ENCODE measurements at places on chromosomes 3 and 15.

DNA sequence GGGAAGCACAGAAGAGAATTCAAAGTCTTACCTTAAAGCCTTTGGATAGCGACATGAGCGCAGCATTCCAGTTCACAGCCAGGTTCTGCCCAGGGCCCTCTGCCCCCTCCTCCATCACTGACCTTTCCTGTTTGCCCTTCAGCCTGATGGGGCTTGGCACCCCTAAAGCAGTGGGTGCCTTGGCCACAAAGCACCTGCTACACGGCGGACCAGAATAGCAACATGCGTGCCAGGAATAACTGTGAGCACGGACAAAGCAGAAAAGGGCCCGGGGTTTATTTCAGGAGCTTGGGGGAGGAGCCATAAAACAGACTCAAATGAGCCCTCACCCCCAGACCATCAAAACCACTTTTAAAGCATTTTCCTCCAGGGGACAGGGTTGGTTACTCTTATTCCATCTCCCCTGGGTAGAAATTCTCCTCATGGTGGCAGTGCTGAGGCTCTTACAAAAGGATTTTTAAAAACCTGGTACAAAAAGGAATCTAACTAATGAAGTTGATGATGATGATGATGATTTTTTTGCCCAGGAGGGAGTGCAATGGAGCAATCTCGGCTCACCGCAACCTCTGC lies 135.4 kb downstream of the KLF13 start:
- no peak overlapping the region for H3K4me3 ChIP-seq
- H3K27me3 ChIP-seq: peaks cover 16% of the 10 kb centered on the region
- H3K36me3 ChIP-seq: no peaks in the 10 kb centered on the region
- H3K27ac ChIP-seq: no peak overlapping the region

- peaks cover 95% of the 10 kb centered on the region for H3K27me3 ChIP-seq
- no peak overlapping the region for H3K4me3 ChIP-seq
- DNase-seq: no peak
- H3K4me1 ChIP-seq: peaks cover 17% of the 10 kb centered on the region
Observed at GRCh38 chr3:181724192-181724965, 12.7 kb downstream of the SOX2 start.

DNA sequence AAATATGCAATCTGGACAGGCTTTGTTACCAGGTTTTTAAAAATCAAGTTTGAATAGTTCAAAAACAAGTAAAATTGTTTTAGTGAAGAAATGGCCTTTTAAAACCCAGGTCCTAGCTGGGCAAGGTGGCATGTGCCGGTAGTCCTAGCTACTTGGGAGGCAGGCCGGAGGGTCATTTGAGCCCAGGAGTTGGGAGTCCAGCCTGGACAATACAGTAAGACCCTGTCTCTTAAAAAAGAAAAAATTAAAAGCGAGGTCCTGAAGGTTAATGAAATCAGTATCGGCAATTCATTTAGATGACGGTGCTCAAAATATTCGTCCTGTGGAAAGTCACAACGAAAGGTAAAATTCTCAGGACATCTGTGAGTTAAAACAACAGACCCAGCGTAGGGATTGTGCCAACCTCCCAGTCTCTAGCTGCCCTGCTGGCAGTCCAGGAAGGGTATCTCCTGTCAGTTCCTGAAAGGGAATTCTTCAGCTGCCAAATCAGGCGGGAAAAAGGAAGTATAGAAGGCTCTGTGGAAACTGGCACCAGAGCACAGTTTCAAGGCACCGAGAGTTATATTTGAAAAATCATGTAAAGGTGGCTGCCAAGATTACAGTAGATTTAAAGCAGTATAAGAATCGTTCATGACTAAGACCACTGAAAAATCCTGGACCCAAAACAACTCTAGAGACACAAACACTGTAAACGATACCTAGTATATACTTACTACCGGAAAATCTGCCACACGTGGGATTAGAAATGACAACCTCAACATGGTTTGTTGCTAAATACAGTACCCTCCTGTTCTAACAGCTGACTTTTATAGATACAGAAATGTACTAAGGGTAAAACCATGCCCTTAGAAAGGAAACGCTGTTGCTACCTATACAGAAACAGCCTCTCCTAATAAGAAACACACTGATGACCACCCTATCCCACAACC lies 1.2 kb upstream of the ABHD17C start:
- H3K4me1 ChIP-seq: peaks cover 20% of the 10 kb centered on the region
- H3K36me3 ChIP-seq: no peaks in the 10 kb centered on the region
- peaks cover 5% of the 10 kb centered on the region for H3K27me3 ChIP-seq

GRCh38 chr15:51760805-51761204 lies 9.4 kb downstream of the TMOD2 start:
- peaks cover 7% of the 10 kb centered on the region for H3K4me1 ChIP-seq
- no peak for DNase-seq
- no peak overlapping the region for H3K27ac ChIP-seq
- H3K27me3 ChIP-seq: no peaks in the 10 kb centered on the region
- no peak overlapping the region for H3K4me3 ChIP-seq

- H3K36me3 ChIP-seq: no peaks in the 10 kb centered on the region
- DNase-seq: no peak
- H3K27ac ChIP-seq: no peak overlapping the region
- no peaks in the 10 kb centered on the region for H3K4me1 ChIP-seq
Observed at GRCh38 chr3:157045238-157045850, 114.6 kb downstream of the CCNL1 start.

DNA sequence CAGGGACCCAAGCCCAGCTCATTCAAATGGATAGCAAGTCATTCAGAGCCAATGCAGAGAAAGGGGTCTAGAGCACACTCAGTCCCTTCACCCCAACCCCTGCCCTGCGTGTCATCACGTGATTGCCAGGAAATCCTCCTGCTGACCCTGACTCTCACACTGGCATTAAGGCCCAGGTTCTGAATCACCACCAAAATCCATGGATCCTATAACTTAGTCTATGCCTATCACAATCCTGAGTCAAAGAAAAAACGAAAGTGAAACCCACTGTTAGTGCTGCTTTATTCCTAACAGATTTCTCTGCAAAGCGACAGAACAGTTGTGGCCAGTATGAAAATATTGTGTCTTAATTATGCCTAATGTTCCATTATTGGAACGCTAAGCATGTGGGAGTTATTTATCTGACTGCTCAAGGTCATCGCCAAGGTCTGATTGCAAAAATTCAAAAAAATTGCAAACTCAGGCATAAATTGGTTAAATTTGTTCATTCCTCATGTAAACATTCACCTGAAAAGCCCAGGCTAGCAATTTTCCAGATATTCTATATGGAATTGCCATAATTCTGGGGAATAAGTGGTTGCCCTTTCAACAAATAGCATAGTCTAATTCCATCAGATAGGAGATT lies 108.7 kb upstream of the EIF1B start:
- H3K4me3 ChIP-seq: no peak overlapping the region
- DNase-seq: no peak
- no peaks in the 10 kb centered on the region for H3K27me3 ChIP-seq
- no peaks in the 10 kb centered on the region for H3K36me3 ChIP-seq

GRCh38 chr15:85099195-85099803 lies 117.6 kb downstream of the PDE8A start:
- no peaks in the 10 kb centered on the region for H3K27me3 ChIP-seq
- no peak overlapping the region for H3K27ac ChIP-seq
- DNase-seq: no peak
- peaks cover 32% of the 10 kb centered on the region for H3K36me3 ChIP-seq

GRCh38 chr3:159604151-159604581 lies 384.5 kb upstream of the IL12A start:
- DNase-seq: no peak
- H3K27me3 ChIP-seq: no peaks in the 10 kb centered on the region
- no peak overlapping the region for H3K4me3 ChIP-seq
- H3K27ac ChIP-seq: no peak overlapping the region
- no peaks in the 10 kb centered on the region for H3K36me3 ChIP-seq

DNA sequence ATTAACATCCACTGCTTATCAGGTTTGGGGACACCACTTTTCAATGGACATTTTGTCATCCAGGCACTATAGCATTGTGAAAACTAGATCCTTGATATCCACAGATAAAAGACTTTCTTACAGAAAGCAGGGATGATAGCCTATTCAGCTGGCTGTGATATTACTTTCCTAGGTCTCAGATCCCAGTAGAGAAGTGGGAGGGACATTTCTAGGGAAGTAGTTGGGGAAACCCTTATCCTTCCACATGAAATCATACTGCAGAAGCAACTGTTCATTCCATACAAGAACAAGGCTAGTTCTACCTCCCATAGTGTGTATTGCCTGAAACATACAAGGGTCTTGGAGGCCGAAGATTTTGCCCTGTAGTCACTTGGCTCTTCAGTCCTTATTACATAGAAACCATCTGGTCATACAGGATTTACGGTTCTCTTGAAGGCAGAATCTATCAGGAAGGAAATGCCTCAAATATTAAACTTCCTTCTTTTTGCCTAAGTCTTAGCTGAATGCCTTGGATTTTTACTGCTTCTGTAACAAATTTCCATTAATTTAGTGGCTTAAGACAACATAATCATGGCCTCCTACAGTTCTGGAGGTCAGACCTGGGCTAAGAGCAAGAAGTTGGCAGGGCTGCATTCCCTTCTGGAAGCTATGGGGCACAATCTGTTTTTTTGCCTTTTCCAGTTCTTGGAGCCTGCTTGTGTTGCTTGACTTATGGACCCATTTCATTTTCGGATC lies 119.4 kb downstream of the ECT2 start:
- H3K4me3 ChIP-seq: no peak overlapping the region
- H3K36me3 ChIP-seq: no peaks in the 10 kb centered on the region
- peak overlapping the region; percentile 13 for H3K27ac ChIP-seq
- peak; percentile 67 for DNase-seq
- H3K27me3 ChIP-seq: no peaks in the 10 kb centered on the region

DNA sequence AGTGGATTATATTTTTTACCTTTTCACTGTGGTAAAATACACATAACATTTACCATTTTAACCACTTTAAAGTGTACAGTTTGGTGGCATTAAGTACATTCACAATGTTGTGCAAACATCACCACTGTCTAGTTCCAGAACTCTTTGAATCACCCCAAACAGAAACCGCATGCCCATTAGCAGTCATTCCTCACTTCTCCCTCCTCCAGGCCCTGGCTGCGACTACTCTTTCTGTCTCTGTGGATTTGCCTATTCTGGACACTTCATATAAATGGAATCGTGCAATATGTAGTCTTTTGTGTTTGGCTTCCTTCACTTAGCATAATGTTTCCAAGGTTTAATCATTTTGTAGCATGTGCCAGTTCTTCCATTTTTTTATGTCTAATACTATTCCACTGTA lies 409.8 kb downstream of the NTRK3 start:
- H3K27me3 ChIP-seq: no peaks in the 10 kb centered on the region
- no peak overlapping the region for H3K4me3 ChIP-seq
- no peaks in the 10 kb centered on the region for H3K36me3 ChIP-seq
- H3K4me1 ChIP-seq: no peaks in the 10 kb centered on the region

DNA sequence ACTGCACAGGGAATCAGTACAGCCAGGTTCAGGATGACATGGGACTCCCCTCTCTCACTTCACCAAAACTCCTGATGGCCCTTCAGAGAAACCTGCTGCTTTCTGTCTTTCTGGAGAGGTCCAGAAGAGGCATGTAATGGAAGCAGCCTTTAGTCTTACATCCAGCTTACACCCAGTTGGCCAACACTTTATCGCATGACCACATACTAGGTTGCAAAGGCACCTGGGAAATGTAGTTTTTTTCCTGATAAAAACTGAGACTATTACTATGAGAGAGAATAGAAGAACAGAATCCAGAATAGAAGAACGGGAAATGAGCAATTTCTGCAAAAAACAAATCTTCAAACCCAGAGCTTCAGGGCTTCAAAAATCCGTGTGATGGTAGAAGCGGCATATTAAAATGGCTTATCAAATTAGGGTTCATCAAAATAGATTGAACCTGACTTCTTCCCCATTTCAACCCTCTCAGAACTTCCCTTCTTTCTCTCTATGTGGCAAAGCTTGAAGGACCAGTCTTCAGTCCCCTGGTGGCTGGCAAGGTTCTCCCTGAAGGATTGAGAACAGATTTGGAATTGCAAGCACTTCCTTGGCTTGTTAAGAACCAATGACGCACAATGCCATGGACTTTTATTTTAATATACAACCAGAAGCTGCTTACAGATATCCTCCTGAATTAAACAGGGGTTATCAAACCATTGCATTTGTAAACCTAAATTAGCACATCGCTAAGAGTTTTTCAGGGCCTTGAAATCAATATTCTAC lies 34.4 kb downstream of the CORO2B start:
- no peaks in the 10 kb centered on the region for H3K36me3 ChIP-seq
- H3K27me3 ChIP-seq: no peaks in the 10 kb centered on the region
- no peak overlapping the region for H3K4me3 ChIP-seq
- H3K4me1 ChIP-seq: peaks cover 23% of the 10 kb centered on the region
- no peak overlapping the region for H3K27ac ChIP-seq

DNA sequence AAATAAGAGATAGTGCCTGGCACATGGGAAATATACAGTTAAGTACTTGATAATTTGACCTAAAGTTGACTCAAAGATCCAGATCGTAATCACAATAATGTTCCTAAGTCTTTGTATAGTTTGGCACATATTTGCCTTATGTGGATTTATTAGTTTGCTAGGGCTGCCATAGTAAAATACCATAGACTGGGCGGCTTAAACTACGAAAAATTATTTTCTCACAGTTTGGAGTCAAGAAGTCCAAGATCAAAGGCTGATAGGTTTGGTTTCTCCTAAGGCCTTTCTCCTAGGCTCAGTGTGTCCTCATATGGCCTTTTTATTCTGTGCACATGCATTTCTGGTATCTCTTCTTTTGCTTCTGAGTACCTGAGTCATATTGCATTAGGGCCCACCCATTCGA lies 453.7 kb downstream of the NAALADL2 start:
- no peak for DNase-seq
- H3K27ac ChIP-seq: no peak overlapping the region
- no peaks in the 10 kb centered on the region for H3K4me1 ChIP-seq
- H3K4me3 ChIP-seq: no peak overlapping the region

DNA sequence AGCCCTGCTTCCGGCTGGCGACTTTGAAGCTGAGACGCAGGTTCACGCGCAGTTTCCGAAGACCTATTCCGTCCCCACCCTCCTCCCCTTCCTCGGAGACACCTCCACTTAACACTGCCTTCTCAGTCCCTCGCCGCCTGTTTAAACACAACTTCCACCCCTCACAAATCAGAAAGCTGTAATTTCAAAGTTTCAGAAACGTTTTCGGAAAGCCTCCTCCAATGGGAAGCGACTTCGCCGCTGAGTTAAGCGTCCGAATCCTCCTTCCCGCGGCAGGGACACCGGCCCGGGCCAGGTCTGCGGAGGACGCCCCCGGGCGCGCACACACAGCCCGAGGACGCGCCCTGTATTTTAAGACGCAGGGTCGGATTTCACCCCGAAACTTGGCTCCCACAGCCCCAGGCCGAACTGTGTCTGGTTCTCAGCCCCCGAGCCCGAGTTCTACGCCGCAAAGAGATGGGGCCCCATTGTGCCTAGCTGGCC lies 559 bp upstream of the LRRN1 start:
- no peaks in the 10 kb centered on the region for H3K36me3 ChIP-seq
- H3K27me3 ChIP-seq: peaks cover 41% of the 10 kb centered on the region

GRCh38 chr3:49534581-49535441 lies 19.5 kb upstream of the BSN start:
- no peak for DNase-seq
- H3K27ac ChIP-seq: no peak overlapping the region
- no peaks in the 10 kb centered on the region for H3K27me3 ChIP-seq
- peaks cover 28% of the 10 kb centered on the region for H3K4me1 ChIP-seq
- no peak overlapping the region for H3K4me3 ChIP-seq

Data from muscle of leg (tissue), 16 donors.